Retina (tissue), 1 donor: ENCODE measurements at places on chromosomes 6 and 20.

DNA sequence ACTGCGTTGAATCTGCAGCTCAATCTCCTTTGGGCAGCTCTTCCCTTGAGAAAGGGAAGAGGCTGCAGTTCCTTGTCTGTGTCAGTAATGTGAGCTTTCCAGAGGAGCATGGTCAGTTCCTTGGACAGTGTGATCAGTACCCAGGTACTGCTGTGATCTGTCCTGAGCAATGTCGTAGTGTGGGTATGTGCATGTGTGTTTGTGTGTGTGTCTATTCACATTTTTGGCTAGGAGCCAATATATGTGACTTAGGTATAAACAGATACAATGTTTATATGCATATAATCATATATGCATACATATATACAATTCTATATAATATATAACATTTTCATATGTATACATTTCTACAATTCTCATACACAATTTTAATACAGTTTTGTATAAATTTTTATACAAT is 85.4 kb upstream of the OLIG3 start:
- DNase-seq, result no peak

DNA sequence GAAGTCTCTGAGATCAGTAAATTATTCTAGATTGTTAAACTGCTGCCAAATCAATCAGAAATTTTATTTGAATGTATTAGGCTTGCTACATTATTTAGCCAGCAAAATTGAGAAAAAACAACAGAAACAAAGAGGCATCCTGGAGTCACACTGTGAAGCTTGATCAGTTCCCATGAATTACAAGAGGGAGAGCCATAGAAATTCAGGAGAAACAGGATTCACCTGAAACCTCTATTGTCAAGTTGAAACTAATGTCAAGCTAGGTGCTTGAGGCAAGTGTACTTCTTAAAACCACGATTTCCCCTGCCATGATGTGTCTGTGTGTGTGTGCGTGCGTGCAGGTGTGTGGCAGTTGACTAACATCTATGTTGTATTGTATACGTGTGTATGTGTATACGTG is 439.1 kb upstream of the NOX3 start:
- no peak for DNase-seq

GRCh38 chr6:6987749-6988148 is 120.0 kb upstream of the RREB1 start:
- DNase-seq, result no peak

GRCh38 chr6:124123617-124124209 is 320.0 kb downstream of the NKAIN2 start:
- no peak for DNase-seq

DNA sequence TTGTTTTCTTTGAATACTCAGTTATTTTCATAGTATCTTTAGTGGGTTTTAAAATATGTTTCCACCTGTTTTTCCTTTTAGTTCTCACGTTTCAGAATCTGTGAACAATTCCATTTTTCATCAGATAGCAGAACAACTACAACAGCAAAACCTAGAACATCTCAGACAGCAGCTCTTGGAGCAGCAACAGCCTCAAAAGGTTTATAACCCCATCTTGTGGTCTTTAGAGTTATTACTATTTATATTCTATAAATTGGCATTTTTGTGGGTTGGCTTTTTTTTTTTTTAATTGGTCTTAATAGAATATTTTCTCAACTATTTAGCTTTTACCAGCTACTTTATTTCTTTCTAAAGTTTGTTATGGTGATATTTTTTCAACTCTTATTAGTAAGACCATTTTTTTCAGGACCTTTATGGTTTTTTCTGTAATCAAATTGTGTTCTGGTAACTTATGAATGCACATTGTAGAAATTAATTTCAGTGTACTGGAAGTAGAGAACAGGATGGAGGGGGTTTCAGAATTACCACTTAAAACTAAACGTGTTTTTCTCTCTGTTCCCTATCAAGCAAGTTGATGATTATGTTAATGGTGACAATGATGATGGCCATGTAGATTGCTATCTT is 72.2 kb downstream of the SCAF8 start:
- DNase-seq, result no peak

GRCh38 chr6:115675443-115675842 is 385.2 kb downstream of the FRK start:
- DNase-seq, result no peak

DNA sequence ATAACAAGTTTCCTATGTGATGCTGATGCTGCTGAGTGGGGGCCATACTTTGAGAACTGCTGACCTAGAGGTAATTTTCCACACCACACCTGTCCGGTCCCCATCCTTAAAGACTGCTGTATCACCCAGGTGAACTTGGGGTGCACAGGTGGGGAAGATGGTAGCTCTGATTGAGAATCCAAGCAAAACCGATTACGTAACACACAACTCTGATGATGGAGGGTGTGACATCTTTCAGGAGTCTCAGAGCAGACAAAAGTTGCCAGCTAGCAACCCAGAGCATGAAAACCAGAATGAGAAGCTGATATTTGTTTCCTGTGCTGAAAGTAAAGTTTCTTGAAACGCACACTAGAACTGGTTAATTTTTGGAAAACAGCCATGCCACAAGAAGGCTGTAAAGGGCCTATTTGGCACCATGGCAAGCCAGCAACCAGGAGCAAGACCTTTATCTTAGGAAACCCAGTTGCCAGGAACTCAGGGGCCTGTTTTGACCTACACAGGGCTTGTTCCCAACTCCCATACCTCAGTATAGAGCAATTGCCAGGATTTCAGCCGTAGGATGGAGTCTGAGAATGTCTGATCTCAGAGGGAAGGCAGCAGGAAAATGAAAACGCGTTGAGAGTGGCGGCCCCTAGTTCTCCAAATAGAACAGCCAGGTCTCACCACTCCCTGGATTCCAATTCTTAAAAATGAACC is 21.6 kb upstream of the TBC1D7 start:
- DNase-seq, result no peak

GRCh38 chr20:23924751-23925150 is 45.2 kb upstream of the CST5 start:
- no peak for DNase-seq

GRCh38 chr6:43867996-43868395 is 98.0 kb downstream of the VEGFA start:
- no peak for DNase-seq

DNA sequence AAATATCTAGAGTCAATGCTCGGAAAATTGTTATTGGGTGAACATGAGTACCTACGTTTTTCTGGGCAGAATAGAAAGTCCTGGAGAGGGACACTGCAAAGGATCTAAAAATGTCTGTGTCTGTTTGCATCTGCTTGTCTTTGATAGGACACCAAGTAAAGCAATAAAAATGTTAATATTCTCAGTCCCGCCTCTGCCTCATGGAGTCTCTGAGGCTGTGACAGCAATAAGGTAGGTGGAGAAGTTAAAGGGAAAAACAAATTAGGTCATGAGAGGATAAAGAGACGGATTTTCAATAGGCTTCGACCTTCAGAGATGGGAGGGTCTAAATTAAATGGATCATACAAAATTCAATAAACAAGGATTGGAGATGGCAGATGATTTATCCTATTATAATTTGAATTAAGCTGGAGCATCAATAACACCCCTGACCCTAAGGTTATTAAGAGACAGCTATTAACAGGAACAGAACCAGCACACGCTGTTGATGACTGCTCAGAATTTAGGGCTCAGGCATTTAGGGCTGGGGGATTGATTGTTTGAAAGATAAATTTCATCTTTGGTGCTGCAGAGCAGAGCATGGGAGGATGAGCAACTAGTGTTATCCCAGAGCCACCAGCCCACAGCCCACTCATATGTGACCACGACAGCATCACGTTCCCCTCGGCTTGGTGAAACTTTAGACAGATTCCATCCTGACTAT is 620.3 kb upstream of the CDH4 start:
- no peak for DNase-seq

DNA sequence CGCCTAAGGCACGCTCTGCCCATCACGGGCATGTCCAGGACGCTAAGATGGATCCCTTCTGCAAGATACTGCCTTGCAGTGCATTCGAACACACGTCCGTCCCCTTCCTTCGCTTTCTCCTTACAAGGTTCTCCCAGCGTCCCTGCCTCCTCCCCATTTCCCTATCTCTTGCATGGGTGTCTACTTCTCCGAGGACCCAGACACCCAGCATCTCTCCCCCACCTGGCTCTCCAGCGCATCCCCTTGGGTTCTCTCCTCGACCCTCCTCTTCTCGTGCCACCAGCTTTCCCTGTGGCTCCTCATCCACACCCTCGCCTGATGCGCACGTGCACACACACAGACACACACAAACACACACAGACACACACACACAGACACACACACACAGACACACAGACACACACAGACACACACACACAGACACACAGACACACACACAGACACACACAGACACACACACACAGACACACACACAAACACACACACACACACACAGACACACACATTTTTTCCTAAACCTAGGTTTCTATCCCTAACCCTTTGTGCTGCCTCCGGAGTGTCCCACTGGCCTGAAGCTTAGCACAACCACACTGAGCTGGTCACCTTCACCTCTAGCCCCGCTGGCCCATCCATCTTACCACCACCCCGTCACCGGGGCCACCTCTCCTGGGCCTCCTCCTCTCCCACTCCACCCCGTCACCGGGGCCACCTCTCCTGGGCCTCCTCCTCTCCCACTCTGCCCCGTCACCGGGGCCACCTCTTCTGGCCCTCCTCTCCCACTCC is 31.9 kb downstream of the ANKRD60 start:
- no peak for DNase-seq

DNA sequence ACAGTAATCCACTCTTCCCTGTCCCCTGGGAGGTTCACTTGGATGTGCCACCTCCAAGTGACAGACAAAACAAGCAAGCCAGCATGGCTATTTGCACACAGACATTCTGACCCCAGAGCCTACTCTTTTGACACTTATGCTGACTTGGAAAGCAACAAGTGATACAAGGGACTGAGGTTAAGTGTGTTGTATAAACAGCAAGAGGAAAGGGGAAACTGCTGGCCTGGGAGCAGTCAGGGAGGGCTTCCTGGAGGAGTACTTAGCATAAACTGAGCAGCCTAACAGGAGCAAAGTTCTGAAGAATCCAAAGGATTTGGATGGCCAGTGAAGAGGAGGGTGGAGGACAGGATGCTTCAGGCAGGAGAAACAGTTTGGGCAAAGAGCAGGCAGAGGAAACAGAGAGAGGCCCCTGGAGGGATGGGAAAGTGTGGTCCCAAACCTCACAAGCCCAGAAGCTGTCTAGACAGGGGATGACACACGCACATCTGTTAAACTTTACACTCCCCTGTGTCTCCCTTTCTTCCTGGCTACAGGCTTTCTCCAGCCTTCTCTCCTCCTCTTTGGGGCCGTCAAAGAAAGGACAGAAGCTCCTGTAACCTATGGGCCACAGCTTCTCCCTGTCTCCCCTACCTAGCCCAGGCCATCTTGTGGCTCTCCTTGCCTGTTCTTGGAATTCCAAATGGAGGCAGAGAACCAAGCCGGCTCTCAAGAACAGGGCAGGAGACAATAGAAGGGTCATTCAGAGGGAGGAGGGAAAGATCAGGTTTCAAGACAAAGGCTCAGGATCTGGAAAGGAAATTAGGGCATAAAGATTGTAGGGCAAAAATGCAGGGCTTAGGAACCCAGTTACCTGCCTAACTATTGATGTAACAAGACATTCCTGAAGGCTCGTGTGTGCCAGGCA is 19.3 kb downstream of the SULF2 start:
- peak; percentile 35 for DNase-seq

GRCh38 chr6:109428889-109429477 is 11.4 kb downstream of the PPIL6 start:
- no peak for DNase-seq

DNA sequence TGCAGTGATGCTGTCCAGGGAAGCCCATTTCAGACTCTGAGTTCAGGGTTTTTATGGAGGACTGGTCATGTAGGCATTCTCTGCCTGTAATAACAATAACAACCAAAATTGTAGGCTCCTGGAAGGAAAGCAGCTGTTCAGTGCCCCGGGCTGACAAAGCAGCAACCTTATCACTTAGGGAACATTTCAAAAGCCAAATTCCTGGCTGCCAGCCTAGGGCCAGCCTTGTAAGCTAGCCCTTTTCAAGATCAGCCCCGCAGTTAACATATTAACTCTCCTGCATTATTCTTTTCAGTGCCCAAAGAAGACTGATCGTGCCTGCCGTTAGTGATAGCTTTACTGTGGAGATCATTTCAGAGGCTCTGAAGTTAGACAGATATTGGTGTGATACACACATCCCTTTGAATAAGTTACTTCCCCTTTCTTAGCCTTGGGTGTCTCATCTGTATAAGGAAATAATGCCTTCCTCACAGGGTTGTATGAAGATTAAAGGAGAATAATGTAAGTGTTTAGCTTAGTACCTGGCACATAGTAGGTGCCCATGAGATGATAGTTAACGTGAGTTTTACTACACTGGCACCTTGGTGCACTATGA is 44.1 kb downstream of the CTNNBL1 start:
- DNase-seq, result no peak

DNA sequence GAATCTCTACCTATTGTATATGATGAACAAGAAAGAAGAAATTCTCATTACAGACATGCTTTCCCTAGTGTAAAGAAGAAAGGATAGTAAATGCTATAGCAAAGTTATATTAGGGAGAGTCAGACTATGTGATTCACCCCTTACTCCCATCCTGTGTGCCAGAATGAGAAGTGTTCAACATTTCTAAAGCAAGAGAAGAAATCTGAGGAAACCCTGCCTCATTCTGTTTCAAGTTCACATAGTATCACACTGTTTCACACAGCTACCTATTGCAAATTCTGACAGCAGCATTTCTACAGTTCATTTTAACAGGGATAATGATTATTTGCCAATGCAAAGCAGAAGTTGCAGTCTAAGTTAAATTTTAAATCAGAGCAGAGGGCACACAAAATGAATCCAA is 267.2 kb upstream of the TCF21 start:
- DNase-seq, result no peak

GRCh38 chr6:145502416-145502815 is 232.9 kb downstream of the EPM2A start:
- DNase-seq, result no peak

- no peak for DNase-seq
These were observed 417.3 kb upstream of the ARID1B start for GRCh38 chr6:156359912-156360311.

GRCh38 chr6:169986848-169987498 is 235.6 kb downstream of the ERMARD start:
- DNase-seq, result no peak

GRCh38 chr20:60480950-60481742 is 522.9 kb downstream of the CDH26 start:
- no peak for DNase-seq

DNA sequence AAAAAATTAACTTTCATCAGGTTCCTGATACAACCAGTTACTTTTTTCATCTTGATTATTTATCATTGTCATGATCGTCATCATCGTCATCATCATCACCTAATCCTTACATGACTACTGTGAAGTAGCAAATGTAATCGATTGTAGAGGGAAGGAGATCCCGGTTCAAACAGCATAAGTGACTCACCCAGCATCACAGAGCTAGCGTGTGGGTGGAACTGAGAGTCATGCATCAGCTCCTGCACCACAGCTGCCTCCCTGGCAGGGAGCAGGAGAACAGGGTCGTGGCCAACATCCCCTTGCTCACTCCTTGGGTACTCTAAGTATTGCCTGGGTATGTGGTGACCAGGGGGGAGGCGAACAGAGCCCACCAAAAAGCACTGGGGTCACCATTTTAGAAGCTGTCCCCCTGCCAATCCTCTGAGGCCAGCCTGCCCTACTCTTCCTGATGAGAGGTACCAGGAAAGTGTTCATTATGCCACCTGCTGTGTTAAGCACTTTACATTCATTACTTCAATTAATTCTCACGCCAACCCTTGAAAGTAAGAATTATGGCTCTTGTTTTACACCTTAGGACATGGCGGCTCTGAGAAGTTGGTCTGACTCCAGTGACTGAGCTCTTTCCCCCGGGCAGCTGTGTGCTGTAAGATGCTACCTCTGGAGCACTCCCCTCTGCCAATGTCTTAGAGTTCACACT is 425.2 kb downstream of the CD83 start:
- DNase-seq, result no peak
